ENCODE measurements at places on chromosomes 2 and 18.

- H3K4me3 ChIP-seq: peak overlapping the region; percentile 56
- no peaks in the 10 kb centered on the region for H3K36me3 ChIP-seq
- no peaks in the 10 kb centered on the region for H3K27me3 ChIP-seq
- DNase-seq: no peak
- no peaks in the 10 kb centered on the region for H3K4me1 ChIP-seq
- H3K27ac ChIP-seq: no peak overlapping the region
These were observed 1.3 kb downstream of the LIPG start for GRCh38 chr18:49563130-49563540.

DNA sequence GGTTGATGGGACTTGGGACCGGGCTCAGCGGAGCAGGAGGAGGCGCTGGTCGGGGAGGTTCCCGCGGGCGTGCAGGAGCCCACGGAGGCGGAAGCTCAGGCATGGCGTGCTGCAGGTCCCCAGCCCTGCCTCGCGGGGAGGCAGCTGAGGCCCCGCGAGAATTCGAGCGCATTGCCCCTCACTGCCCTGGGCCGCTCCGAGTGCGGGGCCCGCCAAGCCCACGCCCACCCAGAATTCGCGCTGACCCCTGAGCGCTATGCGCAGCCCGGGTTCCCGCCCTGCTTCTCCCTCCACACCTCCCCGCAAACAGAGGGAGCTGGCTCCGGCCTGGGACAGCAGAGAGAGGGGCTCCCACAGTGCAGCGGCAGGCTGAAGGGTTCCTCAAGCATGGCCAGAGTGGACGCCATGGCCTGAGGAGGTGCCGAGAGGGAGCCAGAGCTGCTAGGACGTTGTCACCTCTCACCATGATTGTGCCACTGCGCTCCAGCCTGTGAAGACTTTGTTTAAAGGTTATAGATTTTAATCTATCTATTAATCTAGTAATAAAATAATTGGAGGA is 357.2 kb upstream of the RGPD4 start:
- H3K4me3 ChIP-seq: no peak overlapping the region
- no peaks in the 10 kb centered on the region for H3K36me3 ChIP-seq
- no peak for DNase-seq
- H3K27me3 ChIP-seq: no peaks in the 10 kb centered on the region
- no peaks in the 10 kb centered on the region for H3K4me1 ChIP-seq
- no peak overlapping the region for H3K27ac ChIP-seq

- no peaks in the 10 kb centered on the region for H3K36me3 ChIP-seq
- H3K4me1 ChIP-seq: no peaks in the 10 kb centered on the region
- DNase-seq: no peak
- no peak overlapping the region for H3K27ac ChIP-seq
- H3K4me3 ChIP-seq: no peak overlapping the region
These were observed 1007.7 kb upstream of the CDH2 start for GRCh38 chr18:29184654-29185053.

GRCh38 chr2:206323486-206323885 is 49.0 kb downstream of the ZDBF2 start:
- no peaks in the 10 kb centered on the region for H3K4me1 ChIP-seq
- no peaks in the 10 kb centered on the region for H3K36me3 ChIP-seq
- H3K4me3 ChIP-seq: no peak overlapping the region
- H3K27ac ChIP-seq: no peak overlapping the region
- H3K27me3 ChIP-seq: no peaks in the 10 kb centered on the region
- peak; percentile 9 for DNase-seq

GRCh38 chr2:61597300-61598289 is 59.4 kb upstream of the XPO1 start:
- no peaks in the 10 kb centered on the region for H3K36me3 ChIP-seq
- no peak overlapping the region for H3K4me3 ChIP-seq
- no peak for DNase-seq

GRCh38 chr2:118442996-118443553 is 354.8 kb downstream of the INSIG2 start:
- no peak overlapping the region for H3K4me3 ChIP-seq
- H3K27me3 ChIP-seq: no peaks in the 10 kb centered on the region
- peaks cover 16% of the 10 kb centered on the region for H3K4me1 ChIP-seq
- DNase-seq: no peak
